ENCODE measurements at places on chromosomes 5 and 9.

DNA sequence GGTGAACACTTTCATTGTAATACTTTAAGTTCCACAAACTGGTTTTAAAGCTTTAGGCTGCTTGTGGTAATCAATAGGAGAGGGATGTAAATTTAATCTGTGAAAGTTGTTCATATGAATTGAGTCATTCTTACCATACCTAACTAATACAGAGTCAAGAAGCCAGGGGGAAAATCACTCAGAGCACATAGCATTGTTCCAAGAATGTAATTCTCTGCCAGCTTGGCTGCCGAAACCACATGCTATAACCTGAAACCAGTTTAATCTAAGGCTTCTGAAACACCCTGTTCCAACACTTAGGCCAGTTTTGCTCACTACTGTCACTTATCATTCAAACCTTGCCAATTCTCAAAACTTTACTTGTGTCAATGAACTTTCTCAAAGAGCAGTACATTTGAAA, 528.8 kb upstream of the GRAMD2B start:
- DNase-seq = no peak

DNA sequence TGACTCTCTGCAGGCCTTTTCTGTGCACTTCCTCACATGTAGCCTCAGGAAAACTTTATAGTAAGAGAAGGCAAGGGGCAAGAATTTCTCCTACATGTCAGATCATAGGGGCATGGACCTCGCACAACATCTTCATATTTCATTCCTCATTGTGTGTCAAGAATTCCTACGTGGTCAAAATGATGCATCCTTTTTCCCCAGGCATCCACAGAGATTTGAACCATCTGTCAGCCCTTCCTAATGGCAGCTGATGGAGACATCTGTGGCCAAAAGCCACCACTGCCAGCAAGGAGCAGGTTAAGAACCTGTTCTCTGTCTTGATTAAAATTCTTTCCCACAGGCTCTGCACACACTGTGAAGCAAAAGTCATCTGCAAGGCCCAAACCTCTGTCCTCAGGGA, 42.5 kb downstream of the MFAP3 start:
- DNase-seq = no peak

GRCh38 chr5:97097326-97098230, 44.8 kb downstream of the LIX1 start:
- no peak for DNase-seq

- no peak for DNase-seq
These were observed 61.0 kb downstream of the INVS start for GRCh38 chr9:100160021-100160420.

DNA sequence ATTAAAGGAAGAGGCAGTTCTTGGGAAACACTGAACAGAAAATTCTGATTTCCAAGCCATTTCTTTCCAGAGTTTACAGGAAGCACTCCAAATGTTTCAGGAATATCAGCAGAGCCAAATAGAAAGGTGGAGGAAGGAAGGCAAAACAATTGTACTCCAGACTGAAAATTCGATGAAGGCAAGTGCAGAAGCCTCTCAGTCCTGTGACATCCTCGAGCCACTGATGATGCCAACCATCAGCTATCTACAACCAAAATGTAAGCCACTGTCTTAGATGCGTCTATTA, 2.2 kb downstream of the LMAN2 start:
- DNase-seq = no peak

DNA sequence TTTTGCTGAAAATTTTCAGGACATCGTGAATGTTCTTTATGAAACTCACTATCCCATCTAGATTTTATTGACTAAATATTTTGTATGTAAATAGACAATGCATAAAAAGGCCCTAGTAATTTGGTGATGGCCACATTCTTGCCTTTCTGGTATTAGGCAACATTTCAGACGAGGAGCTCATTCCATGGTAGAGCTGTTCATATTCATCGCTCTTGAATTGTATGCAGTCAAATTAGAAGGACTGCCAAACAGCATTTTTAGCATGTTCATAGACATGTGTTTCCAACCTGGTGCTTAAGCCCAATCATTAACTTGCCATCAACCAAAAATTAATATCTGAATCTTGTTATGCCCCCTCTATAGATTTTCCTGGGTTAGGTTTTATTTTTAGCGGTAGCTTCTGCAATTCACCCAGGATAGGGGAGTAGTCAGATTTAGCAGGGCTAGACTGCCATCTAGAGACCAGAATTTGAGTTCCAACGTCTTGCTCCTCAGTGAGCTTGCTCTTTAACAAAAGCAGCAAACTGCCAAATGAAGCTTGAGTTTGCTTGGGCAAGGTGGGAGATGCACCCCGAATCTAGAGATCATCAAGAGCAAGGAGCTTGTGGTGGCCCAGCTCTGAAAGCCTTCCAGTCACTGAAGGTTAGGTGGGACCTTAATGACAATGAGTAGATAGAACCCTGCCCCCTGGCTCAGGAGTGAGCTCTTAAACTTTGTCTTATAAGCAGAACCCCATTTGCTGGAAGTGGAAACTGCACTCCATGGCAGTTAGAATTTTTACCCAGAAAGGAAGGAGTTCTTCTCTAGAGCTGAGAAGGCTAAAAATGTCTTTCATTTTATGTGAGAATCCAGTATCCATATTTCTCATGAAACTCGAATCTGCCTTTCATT, 456.2 kb downstream of the RASEF start:
- DNase-seq = no peak

GRCh38 chr5:149358294-149358651, 427 bp downstream of the PCYOX1L start:
- DNase-seq = no peak

- DNase-seq = no peak
These were observed 69.6 kb downstream of the DAB2IP start for GRCh38 chr9:121721058-121721350.

DNA sequence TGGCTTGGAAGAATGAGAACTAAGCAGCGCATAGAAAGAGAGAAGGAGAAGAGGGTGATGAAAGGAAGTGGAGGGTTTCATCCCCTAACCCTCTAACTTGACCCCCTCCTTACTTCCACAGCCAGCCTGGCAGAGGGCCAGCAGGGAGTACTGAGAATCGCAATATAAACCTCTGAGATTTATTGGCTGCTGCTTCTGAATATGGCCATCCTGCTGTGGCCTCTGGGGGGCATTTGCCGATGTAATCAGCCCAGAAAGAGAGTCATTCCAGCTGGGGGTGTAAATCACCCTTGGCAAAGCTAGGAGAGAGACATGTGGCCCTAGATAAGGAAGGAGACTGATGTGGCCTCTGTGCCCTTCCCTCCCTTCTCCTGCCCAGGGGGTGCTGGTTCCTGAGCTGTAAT, 960 bp upstream of the GFRA3 start:
- DNase-seq = no peak

DNA sequence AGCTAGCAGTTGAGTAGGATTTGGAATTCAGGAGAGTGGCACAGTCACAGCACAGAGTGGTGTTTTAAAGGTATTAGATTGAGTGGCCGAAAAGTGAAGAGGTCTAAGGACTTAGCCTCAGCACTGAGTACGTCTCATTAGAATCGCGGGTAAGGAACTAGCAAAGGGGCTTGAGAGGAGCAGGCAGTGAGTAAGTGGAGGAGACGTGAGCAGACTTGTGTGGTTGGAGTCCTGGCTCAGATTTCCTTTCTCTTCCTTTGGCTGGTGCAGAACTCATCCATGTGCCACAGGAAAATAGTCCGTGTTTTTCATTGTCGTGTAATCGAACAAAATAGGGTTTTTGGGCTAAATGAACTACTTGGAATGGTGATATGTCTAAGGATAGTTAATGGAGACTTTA, 3.4 kb downstream of the EXOSC2 start:
- no peak for DNase-seq

DNA sequence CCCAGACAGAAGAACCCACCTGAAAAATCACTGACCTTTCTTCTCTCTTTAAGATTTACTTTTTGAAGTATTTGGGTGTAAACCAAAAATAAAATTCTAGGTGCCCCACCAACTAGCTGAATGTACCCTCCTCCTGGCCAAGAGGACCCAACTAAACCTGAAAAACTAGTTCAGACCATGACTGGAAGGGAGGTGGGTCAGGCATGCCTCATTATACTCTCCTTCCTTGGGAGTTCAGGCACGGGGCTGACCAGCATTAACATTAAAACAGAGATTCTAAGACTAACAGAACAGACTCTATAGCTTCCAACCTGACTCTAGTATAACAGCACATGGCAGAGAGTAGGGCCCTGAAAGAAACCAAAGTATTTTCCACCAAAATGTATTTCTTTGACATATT, 61.4 kb downstream of the CERT1 start:
- no peak for DNase-seq

DNA sequence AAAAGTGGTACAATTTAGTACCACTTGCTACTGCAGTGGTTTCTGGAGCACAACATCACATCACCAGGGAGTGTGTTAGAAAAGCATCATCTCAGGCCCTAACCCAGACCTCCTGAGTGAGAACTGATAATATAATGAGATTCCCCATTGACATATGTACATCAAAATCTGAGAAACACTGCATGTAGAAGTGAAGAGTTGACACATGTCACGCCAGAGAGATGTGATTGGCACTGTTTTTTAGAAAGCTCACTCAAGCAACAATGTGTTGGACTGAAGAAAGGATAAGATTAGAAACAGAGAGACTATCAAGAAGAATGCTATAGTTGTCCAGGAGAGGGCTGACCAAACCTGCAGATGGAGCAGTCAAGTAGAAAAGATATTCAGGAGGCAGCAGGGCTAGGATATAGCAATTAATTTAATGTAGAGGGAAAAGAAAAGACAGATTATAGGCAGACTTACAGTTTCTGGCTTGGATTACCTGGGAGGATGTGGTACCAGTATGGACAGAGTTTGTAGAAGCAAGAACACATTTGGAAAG, 324.4 kb upstream of the ADAMTSL1 start:
- no peak for DNase-seq
